ENCODE measurements at places on chromosomes 5 and 9.

DNA sequence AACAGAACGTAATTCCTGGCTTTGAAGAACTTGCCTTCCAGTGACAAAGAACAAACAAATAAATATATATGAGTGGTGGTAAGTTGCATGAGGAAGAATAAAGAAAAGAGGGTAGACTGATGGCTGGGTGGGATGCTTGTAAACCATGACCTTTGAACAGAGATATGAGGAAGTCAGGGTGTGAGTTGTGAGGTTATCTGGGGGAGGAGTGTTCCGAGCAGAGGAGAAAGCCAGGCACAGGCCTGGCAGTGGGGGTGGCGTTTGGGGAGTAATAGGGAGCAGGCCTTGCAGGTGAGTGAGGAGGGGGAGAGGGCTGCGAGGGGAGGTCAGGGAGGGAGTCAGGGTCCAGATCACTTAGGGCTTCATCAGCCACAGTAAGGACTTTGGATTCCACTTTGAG lies 213.4 kb downstream of the PTTG1 start:
- DNase-seq: no peak

- DNase-seq: no peak
These were observed 3.6 kb downstream of the ITK start for GRCh38 chr5:157184117-157184670.

DNA sequence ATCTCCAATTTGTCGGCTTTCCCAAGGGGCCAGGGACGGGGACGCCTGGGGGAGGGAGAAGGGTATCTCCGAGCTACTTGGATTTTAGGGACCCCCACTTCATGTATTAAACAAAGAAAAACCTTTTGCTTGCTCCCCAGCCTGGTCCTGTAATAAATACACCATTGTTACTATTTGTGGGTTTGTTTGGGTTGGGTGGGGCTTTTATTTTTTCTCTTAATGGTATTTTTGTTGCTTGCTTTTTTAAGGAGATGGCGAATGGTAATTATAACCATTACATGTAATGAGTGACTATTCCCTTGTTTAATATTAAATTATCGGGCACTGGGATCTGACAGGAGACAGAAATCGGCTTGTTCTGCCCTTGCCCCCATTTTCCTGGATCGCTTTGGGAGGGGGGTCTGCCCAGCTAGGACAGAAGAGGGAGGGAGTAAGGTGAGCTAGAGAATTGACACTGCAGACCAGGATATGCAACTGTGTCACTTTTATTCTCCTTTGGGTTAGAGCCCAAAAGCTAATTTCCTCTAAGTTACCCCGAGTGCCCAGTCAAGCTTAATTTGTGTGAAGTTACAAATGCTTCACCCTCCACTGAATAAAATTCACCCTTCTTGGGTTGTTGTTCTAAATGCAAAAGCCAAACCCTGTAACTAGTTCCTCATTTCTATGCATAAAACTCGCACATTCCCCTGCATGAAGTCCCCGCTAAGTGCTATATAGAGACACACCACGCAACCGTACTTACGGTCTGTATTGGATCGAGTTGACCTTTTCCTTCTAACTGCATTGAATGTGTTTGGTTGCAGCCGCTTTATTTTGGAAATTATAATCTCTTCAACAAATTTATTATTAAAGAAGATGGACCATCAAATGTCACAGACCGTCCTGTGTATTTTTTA lies 1.6 kb upstream of the ZNF608 start:
- DNase-seq: no peak

GRCh38 chr5:102278231-102278630 lies 17.9 kb downstream of the SLCO4C1 start:
- no peak for DNase-seq

GRCh38 chr9:69748304-69748703 lies 11.5 kb downstream of the PTAR1 start:
- no peak for DNase-seq

All from COLO829 (cell line).